ENCODE measurements at places on chromosomes 12 and 14. TPM values are rescaled to one million over a fixed set of nuclear protein-coding genes. Genes with fewer than 3 reads are reported as not detected.

- no peak for DNase-seq
Observed at GRCh38 chr12:100491104-100491503, 17.4 kb downstream of the NR1H4 start.

- no peak for DNase-seq
Observed at GRCh38 chr12:54285150-54286041, 4.9 kb downstream of the HNRNPA1 start.

The PRPH gene
- not detected for total RNA-seq

GRCh38 chr14:58315606-58316005 lies 17.3 kb downstream of the ARID4A start:
- no peak for DNase-seq

The PTGDR gene
- total RNA-seq = 8.9 TPM

- DNase-seq = no peak
Observed at GRCh38 chr12:47048541-47048940, 30.9 kb upstream of the PCED1B start.

Measured in T-cell (primary cell).